ENCODE measurements at places on chromosomes 3 and 15. TPM values are rescaled to one million over a fixed set of nuclear protein-coding genes. Genes with fewer than 3 reads are reported as not detected.

Gene ZNF502
- total RNA-seq, result 6.6 TPM

Gene SCG5
- total RNA-seq, result 7.8 TPM

Gene SAXO2
- total RNA-seq, result 1.6 TPM

Gene ANKRD63
- total RNA-seq, result not detected

Gene BNC1
- 20.3 TPM for total RNA-seq

Gene CCDC39
- total RNA-seq, result not detected

Gene GOLGA8N
- total RNA-seq, result 14.1 TPM

Gene KBTBD13
- not detected for total RNA-seq

Gene HES1
- 6.3 TPM for total RNA-seq

Gene ZIC1
- 125 TPM for total RNA-seq

Gene DNAJC17
- total RNA-seq, result 12.0 TPM

Gene RHOV
- 0.16 TPM for total RNA-seq

Data from hair follicle dermal papilla cell (primary cell).